ENCODE measurements at places on chromosomes 16 and 17.

GRCh38 chr16:85286951-85287814 lies 174.9 kb upstream of the CIBAR2 start:
- DNase-seq = no peak

DNA sequence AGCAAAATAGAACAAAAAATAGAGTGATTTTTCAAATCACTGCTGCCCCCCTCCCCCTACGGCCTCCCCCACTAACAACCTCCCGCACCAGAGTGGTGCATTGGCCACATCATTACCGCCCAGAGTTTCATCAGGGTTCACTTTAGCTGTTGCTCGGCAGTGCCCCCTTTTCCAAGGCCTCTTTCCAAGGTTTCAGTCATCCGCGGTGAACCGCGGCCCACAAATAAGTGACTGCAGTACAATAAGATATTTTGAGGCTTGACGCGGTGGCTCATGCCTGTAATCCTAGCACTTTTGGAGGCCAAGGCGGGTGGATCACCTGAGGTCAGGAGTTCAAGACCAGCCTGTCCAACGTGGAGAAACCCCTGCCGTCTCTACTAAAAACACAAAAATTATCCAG lies 180.0 kb downstream of the MAF start:
- no peak for DNase-seq

- DNase-seq = no peak
Observed at GRCh38 chr16:81466356-81466980, 21.9 kb downstream of the CMIP start.

DNA sequence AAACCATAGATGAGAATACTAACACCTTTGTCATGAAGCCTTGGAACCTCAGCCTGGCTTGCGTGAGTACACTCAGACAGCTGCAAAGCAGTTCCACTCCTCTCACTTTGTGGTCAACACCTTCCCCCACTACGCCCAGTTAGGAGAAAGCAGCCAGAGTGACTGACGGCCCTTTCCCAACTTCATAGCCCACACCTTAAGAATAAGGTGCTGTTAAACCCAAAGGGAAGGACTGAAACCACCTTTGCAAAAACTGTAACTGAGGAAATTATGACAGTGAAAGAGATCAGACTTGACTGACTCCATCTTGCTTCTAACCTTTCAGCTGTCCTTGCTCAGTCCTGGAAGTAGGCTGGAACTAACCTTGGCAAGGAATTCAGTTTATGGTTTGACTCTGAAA lies 13.7 kb downstream of the N4BP1 start:
- DNase-seq = no peak

- DNase-seq = peak; percentile 73
Observed at GRCh38 chr17:44865231-44865660, 17.6 kb downstream of the HIGD1B start.

DNA sequence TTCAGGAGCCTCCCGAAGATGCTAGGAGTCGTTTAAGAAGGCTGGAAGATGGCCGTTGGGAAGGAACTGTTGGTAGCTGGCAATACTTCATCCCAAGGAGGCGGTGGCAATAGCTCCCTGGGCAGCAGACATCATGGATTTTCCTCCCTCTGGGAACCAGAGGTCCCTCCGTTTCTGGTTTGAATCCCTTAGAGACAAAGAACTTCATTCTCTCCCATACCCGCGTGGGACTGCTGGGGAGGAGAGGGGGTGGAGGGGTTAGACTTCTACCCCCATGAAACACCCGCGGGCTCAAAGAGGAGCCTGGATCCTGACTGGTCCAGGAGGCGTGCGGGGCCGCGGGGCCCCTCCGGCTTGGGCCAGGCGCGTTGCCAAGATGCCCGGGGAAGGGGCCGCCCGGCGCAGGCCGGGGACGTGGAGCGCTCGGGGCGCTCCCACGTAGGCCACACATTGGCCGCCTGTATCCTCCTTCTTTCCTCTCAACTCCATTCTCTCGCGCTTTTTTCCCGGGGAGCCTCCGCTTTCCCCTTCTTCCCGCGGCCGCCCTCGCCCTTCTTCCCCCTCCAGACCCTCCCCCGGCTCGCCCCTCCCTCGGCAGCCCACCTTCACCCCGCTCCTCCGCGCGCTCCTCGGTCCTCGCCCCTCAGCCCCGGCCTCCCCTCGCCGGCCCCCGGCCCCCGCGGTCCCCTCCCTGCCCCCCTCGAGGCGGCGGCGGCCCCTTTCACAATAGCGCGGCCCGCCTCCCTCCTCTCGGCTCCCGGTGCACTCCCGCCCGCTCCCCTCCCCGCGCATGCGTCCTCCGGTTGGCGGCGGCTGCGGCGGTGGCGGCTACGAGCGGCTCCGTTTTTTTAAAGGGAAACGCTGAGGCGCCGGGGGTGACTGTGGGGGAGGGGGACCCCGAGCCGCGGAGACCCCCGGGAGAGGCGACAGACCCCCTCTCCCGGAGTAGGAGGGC lies at the start of gene MSL1:
Gene MSL1 (plus strand): TSS at position 791 of the 955 bp plus-strand sequence. CDS start 642 bp downstream, outside the sequence.
- DNase-seq = peak; percentile 66

GRCh38 chr17:27551701-27552248 lies 79.2 kb upstream of the LGALS9 start:
- no peak for DNase-seq

- no peak for DNase-seq
Observed at GRCh38 chr16:78903237-78903636, 697.3 kb downstream of the MAF start.

DNA sequence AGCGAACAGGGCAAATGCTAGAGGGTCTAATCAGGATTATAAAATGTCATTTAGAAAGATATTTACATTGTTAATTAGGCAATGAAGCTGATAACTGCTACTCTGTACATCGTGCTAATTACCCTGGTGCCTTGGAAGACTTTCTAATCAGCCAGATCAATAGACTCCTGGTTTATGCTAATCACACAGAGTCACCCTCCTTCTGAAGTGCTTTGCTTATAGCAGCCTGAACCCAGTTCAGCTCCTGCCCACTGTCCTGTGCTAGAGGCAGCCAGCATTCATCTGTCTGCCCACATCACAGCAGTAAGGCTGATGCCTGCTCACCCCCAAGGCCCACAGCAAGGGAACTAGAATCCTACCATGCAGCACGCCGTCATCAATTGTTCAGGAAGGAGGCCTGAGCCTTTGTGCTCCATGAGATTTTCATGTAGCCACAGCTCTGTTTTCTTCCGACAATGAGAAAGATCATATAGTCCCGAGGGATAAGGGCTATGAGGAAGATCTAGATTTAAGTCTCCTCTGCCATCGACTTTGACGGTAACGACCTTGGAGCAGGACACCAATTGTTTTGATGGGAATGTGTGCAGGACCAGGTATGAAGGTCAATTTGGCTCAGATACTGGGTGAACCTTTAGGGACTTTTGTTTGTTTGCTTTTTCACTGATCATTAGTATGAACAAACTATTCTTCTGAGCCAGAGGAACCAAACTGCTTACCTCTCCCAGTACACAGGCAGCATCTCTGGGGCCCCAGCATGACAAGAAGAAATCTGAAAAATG lies 12.5 kb upstream of the LYRM9 start:
- DNase-seq = no peak

DNA sequence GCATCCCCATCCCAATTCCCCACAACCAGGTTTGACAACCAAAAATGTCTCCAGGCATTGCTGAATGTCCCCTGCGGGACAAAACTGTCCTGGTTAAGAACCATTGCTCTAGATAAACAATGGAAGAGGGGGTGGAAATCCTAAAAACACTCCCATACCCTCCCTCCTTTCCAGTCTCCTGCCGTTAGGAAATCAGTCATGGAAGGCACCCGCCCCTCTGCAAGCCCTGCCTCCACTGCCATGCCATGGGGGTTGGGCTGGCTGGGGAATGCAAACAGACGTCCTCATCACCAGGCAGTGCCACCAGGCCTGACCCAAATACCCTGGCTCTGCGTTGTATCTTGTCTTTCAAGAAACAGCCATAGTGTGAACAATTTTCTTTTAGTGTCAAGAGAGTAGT lies 57.5 kb downstream of the CYTH1 start:
- DNase-seq = no peak

- no peak for DNase-seq
Observed at GRCh38 chr16:57485091-57485915, 990 bp downstream of the DOK4 start.

GRCh38 chr17:75060434-75061054 lies 13.5 kb downstream of the KCTD2 start:
- DNase-seq = no peak

- DNase-seq = no peak
Observed at GRCh38 chr16:80719573-80719972, 84.8 kb downstream of the CDYL2 start.

DNA sequence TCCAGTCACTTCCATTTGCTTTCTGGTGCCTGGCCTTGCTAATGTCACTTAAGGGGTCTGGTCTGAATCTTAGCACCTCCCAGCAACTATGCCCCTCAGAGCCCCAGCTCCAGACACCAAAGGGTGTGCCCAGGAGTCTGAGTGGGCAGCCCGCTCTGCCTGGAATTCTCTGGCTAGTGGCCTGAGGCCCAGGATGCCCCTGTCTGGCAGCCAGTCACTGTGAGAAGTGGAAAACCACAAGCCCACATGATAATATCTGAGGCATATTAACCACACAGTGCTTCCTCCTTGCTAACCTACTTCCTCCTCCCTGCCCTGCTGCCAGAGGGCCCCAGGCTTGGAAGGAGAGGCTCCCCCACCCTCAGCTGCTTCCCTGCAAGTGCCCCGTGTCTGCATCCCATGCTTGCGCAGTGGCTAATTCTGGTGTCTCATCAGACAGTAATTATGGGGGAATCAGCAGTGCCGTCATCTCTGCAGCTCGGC lies 14.0 kb downstream of the SRCIN1 start:
- peak; percentile 99 for DNase-seq

DNA sequence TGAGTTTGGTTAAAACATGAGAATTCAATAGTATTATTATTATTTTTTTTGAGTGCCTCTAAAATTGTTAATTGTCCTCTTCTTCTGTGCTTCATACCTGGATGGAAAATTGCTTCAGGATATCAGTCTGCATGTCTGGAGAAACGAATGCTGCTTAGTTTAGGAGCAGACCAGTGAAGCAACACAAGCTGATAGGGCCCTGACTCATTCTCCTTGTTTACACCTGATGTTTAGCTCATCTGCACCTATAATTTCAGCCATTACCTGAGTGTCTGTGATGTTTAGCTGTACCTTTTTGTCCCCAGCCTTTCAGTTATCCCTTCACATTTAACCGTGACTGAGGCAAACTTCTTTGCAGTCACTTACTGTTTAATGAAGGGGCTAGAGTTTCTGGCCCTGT lies 14.8 kb downstream of the SNTB2 start:
- DNase-seq = no peak

- no peak for DNase-seq
Observed at GRCh38 chr17:10875984-10876555, 38.2 kb upstream of the PIRT start.

- DNase-seq = no peak
Observed at GRCh38 chr17:5640726-5641125, 56.4 kb upstream of the NLRP1 start.

- DNase-seq = peak; percentile 88
Observed at GRCh38 chr17:37844158-37844976, 79.8 kb upstream of the TBC1D3K start.

DNA sequence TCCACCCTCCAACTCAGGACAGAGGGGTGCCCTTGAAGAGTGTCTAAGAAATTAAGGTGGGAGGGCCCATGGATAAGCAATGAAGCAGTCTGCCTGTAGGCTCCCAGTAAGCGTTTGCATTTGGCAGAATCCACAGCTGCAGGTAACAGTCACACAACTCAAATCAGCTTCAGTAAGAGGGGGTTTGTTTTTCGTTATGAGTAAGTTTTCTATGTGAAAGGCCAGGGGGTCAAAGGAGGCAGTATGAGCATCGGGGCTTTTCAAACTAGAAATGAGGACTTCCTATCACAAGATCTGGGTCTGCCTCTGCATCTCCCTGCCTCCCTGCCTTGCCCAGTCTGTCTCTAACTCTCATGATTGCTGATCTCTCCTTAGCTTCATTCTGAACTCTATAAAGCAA lies 128.1 kb upstream of the CCL2 start:
- no peak for DNase-seq

- DNase-seq = peak; percentile 100
Observed at GRCh38 chr17:74532115-74532514, 840 bp upstream of the CD300LB start.

- DNase-seq = peak; percentile 33
Observed at GRCh38 chr16:85316321-85316919, 204.1 kb upstream of the CIBAR2 start.

- peak; percentile 67 for DNase-seq
Observed at GRCh38 chr17:57739402-57740234, 5.5 kb downstream of the CCDC182 start.

GRCh38 chr17:50205111-50205962 lies 3.9 kb upstream of the COL1A1 start:
- DNase-seq = no peak

GRCh38 chr17:66426397-66427033 lies 124.1 kb downstream of the PRKCA start:
- peak; percentile 20 for DNase-seq

- no peak for DNase-seq
Observed at GRCh38 chr17:35496451-35497290, 40.8 kb downstream of the SLFN12L start.

GRCh38 chr17:67562005-67562404 lies 155.7 kb upstream of the NOL11 start:
- DNase-seq = no peak

- DNase-seq = no peak
Observed at GRCh38 chr16:11915114-11915643, 577 bp downstream of the GSPT1 start.

DNA sequence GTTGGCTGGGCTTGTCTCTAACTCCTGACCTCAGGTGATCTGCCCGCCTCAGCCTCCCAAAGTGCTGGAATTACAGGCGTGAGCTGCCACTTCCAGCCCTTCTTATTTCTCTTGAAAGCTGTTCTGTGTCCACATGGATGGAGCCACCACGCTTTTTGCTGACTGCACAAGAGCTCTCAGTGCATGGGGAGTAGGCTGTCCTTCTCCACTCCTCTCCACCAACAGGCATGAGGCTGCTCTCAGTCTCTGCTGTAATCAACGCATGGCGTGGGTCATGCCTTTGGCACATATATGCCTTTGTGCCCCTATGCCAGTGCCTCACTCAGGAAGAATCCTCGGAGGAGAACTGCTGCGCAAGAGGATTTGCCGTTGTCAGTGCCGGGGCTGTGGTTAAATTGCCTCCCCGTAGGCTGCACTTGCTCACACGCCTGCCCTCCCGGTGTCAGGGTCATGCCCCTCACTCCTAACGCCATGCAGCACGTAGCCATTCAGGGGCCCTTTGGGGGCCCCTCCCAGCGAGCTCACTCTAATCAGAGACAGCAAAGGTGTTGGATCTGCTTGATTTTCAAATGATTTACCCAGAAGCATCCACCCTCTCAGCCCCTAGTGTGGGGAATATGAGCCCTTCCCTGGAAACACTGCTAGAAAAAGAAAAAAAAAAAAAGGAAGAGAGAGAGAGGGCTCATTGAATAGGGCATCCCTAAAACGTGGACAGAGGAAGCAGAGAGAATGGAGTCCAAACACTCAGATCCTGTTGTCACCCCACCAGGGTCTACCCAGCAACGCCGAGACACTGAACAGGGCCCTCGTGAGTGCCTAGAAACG lies 47.5 kb upstream of the ZCCHC14 start:
- DNase-seq = no peak

DNA sequence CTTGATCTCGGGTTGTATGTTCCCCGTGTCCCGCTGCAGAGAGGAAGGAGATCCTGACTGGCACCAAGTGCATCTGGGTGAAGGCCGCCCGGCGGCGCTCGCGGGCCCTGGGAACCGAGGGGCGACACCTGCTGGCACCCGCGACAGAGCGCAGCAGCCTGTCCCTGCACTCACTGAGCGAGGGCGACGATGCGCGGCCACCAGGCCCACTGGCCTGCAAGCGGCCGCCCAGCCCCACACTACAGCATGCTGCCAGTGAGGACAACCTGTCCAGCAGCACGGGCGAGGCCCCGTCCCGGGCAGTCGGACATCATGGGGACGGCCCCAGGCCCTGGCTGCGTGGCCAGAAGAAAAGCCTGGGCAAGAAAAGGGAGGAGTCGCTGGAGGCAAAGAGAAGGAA lies 7.5 kb downstream of the BTBD17 start:
- peak; percentile 75 for DNase-seq
